Fibroblast of villous mesenchyme (primary cell): ENCODE measurements at places on chromosomes 5 and 9. TPM values are rescaled to one million over a fixed set of nuclear protein-coding genes. Genes with fewer than 3 reads are reported as not detected.

DNA sequence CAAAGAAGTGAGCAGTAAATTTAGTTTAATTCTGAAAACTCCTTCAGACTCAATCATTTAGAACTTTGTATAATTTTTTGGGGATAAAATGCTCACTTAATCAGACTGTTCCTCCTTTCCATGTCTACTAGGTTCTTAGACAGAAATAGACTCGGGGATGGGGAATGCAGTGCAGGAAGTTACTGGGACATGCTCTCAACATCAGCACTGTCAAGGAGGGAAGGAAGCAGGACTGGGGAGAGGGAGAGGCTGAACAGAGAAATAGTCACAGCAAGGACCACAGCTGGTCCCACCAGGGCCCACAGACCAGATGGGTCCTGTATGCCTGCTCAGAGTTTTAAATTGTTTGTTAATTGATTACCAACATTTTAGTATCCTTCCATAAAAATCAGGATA is 310.1 kb upstream of the MSX2 start:
- DNase-seq = no peak

- DNase-seq = no peak
Measured at GRCh38 chr9:134223591-134224122, 59.3 kb upstream of the RNU6ATAC start.

The CCDC112 gene
- total RNA-seq = 5.2 and 6.4 TPM in 2 replicates

The PLCXD3 gene
- total RNA-seq = 0.32 and 0.43 TPM in 2 replicates

The OR1Q1 gene
- total RNA-seq = not detected in 2 replicates

DNA sequence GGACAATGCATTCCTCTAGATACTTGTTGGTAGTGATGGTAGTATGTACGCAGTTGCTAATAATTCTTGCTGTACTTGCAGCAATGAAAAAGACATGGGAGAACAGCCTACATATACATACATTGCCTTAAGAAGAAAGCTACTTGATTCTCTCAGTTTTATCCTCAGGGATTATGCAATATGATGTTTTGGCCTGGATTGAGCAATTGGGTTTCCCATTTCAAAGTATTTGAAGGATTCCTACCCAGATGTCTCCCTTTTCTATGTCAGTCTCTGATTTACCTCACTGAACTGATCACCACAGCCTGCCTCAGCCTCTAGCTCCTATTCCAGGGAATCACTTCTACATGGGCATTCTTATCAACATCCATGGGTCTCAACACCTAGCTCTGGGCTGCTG is 210.1 kb upstream of the CDH10 start:
- DNase-seq = peak; percentile 0

The SSBP2 gene
- 15.5 and 18.7 TPM in 2 replicates for total RNA-seq

- DNase-seq = no peak
Measured at GRCh38 chr5:55037046-55037771, 13.2 kb downstream of the GZMK start.

The ITK gene
- total RNA-seq = 1.3 TPM in 1 of 2 replicates, not detected in the other

The HACD4 gene
- total RNA-seq = 10.0 and 22.0 TPM in 2 replicates

- peak; percentile 39 for DNase-seq
Measured at GRCh38 chr5:78076351-78076750, 218.1 kb downstream of the AP3B1 start.

GRCh38 chr5:160289356-160289651 is 23.1 kb downstream of the CCNJL start:
- no peak for DNase-seq

The KIF4B gene
- total RNA-seq = under 0.01 TPM in 1 of 2 replicates, not detected in the other

DNA sequence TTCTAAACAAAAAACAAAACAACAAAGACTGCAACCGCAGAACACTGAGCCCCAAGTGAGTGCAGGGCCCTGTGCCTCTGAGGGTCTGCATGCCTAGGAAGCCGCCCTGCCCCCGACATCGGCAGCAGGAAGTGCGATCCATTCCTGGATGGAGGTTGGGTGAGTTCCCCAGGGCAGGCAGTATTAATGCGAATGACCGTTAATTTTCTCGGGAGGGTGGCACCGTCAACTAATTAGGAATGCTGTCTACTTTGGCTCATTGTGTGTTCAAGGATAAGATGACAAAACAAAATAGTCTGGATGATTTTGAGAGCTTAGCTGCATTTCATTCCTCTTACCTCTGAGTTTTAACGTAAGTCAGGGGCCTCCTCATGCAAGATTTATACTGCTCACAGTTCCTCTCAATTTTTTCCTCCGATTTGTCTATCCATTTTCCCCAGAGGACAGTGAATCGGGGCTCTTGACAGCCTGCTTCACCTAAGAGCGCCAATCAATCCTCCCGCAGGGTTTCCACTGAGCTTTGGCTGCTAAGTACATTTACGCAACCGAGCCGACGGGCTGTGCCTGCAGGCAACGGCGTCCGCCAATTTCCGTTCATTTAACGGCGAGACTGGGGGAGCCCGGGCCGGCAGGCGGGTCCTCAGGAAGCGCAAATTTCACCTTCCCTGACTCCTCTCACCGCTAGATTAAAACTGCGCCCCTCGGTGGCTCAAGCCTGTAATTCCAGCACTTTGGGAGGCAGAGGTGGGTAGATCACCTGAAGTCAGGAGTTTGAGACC is 2.9 kb upstream of the NXNL2 start:
- DNase-seq = peak; percentile 74

The RLN2 gene
- 0.43 TPM in 1 of 2 replicates, not detected in the other for total RNA-seq

The GPSM1 gene
- 54.8 and 72.5 TPM in 2 replicates for total RNA-seq

DNA sequence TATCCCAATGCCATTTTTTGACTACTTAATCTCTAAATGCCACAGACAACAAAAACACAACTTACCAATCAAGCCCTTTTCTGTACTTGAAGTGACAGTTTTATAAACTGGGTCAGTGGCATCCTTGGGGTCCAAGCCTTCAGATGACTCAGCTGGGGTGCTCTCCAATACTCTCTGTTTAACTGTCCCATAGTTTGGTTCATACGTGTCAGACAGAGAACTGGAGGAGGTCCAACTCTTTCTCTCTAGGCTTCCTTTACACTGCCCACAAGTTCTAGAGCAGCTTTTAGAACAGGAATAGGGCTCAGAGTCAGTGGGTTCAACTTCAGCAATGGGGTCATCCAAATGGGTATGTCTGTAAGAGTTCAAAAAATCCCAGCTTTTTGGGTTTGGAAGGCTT is 166.9 kb downstream of the CDC42SE2 start:
- DNase-seq = peak; percentile 25

GRCh38 chr5:119074419-119074818 is 3.5 kb downstream of the DMXL1 start:
- DNase-seq = no peak

The PCSK5 gene
- 1.7 and 2.3 TPM in 2 replicates for total RNA-seq

The FREM1 gene
- total RNA-seq = 0.32 and 0.86 TPM in 2 replicates

DNA sequence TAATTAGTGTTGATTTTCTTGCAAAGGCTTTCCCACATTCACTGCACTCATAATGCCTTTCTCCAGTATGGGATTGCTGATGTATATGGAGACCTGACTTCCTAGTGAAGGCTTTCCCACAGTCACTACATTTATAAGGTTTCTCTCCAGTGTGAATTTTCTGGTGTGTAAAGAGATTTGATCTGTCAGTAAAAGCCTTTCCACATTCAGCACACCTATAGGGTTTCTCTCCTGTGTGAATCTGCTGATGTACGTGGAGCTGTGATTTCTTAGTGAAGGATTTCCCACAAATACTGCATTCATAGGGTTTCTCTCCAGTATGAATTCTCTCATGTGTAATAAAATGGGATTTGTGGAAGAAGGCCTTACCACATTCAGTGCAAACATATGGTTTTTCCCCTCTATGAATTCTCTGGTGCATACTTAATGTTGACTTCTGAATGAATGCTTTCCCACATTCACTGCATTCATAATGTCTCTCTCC is 31.1 kb downstream of the ZNF484 start:
- no peak for DNase-seq

The SH3PXD2B gene
- total RNA-seq = 28.1 and 32.2 TPM in 2 replicates

GRCh38 chr5:100913298-100913697 is 10.2 kb upstream of the ST8SIA4 start:
- no peak for DNase-seq

The FBXL7 gene
- total RNA-seq = 10.6 and 11.2 TPM in 2 replicates

The ADAMTS12 gene
- 54.8 and 94.1 TPM in 2 replicates for total RNA-seq

DNA sequence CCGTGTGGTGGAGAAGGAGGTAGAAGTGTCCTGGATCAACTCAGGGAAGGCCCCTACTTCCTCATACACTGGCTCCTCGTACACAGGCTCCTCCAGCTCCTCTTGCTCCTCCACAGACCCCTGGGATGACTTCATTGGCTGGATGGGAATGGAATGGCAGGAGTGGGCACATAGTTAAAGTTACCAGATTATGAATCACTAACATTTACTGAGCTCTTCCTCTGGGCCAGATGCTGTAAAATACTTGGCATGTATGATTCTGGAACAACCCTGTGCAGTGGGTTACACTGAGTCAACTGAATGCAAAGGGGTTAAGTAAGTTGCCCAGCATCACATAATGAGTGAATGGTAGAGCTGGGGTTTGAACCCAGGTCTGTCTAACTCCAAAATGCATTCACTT is 3.1 kb upstream of the FCHSD1 start:
- DNase-seq = peak; percentile 43

DNA sequence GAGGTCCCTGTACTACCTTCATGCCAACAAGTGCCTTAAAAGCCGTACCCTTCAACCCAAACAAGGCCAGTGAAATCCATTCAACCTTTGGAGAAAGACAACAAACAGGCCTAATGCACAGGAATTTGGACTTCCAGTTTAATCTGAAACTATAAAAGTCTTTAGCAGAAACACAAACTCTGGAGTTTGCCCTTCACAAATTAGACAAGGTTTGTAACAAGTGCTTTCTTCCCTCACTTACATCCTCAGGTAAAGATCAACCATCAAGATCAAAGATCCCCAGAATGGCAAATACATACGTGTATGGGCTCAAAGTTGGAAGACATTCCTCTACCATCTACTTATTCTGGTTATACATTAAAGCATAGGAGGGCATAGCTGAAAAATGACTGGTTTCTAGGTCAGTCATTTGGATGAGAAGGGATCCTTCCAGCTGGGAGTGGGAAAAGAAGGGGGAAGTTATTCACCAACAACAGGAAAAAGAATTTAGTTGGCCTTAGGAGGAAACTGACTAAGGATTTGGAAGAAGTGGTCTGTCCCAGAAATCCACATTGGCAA is 2.0 kb downstream of the DAB2 start:
- no peak for DNase-seq

GRCh38 chr5:55936100-55936693 is 58.6 kb downstream of the IL6ST start:
- DNase-seq = peak; percentile 89

- no peak for DNase-seq
Measured at GRCh38 chr5:80619086-80619485, 35.4 kb upstream of the MSH3 start.

DNA sequence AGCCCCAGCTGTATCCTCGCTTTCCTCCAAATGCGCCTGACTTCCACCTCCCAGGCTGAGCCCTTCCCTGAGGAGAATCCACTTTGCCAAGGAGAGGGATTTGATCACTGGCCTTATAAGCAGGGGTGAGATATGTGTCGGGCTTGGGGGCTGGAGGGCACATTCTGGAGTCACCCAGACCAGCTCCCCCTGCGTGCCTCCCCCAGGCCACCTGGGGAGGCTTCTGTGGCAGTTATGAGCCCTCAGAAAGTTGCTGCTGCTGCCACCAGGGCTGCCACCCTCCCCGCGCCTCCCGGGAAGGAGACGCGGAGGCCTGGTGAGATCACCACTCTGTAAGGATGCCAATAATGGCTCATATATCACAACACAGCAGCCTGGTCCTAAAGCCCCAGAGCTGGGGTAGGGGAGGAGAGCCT is 211.5 kb downstream of the PAPPA start:
- peak; percentile 73 for DNase-seq

- no peak for DNase-seq
Measured at GRCh38 chr5:32612134-32612888, 27.0 kb downstream of the SUB1 start.

The OSTF1 gene
- 30.6 and 31.1 TPM in 2 replicates for total RNA-seq

The PCDHGA2 gene
- 2.6 and 3.0 TPM in 2 replicates for total RNA-seq

DNA sequence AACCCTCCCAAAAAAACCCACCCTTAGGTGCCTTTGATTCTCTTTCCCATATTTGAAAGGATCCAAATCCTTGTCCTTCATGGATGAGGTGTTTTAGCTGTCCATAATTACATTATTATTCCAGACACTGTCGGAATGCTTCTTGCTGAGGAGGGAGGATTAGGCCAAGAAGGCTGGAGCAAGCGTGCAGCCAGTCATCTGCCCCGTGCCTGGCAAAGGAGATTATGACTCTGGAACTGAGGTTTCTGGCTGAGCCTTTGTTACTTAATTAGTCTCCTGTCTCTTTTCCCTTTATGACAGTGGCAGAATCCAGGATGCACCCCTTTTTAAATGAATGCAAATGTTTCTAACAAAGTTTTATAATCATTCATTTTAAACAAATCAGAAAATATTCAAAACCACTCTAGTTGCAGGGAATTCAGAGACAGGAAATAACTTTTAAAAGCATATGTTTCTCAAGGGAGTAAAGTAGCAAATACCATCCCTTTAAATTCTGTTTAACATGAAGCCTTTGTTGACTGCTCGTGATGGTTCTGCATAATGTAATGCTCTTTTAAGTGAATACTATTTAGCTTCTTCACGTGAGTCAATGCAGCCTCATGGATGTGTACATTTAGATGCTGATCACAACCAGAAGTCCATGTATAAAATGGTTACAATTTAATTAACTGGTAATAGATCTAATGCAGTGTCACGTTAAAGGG is 69.8 kb downstream of the GALNT10 start:
- peak; percentile 59 for DNase-seq

DNA sequence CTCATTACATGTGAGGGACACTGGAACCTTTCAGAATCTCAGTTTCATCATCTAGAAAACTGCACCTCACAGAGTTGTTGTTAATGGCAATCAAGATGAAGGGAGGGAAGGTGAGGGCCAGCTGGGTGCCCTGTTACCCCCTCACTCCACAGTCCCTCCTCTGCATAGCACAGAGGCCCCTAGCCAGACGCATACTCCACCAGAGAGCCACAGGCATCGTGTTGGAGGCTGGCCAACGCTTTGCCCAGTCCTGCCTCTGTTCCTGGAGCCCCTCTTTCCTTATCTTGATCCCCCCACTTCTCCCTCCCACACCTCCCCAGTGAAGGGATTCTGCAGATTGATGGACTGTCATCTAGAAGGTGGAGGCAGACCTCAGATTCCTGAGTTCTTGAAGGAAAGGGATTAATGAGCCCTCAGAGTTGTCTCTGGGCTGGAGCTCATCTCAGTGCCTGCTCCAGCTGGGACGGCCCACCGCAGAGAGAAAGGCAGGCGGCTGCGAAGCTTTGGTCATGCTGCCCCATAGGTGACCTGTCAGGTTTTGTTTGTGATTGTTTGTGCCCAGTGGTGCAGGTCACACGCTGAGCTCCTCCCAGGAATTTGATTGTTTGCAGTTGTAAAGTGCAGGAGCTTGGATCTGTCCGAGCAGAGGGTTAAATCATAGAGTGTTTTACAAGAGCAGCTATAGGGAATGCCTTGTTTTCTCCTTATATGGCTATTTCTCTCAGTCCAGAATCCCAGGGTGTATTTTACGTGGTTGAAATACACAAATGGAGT is 487.3 kb downstream of the CCDC171 start:
- peak; percentile 71 for DNase-seq

- DNase-seq = no peak
Measured at GRCh38 chr5:181120761-181121160, 10.2 kb downstream of the OR2V1 start.

GRCh38 chr9:69871118-69871834 is 50.7 kb downstream of the CFAP95 start:
- DNase-seq = no peak
